ENCODE measurements at places on chromosomes 1 and 21.

DNA sequence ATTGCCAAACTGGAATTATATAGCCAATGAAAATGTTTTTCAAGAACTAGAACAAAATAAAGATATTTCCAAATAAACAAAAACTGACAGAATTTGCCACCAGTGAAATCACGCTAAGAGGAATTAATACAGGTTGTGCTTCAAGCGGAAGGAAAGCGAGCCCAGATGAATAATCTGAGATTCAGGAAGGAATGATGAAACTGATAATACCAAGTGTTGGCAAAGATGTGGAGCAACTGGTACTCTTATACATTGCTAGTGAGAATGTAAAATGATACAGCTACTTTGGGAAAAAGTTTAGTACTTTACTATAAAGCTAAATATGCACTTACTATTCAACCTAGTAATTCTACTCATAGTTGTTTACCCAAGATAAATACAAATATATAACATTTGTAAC is 30.8 kb upstream of the GUCA2B start:
- DNase-seq = no peak

DNA sequence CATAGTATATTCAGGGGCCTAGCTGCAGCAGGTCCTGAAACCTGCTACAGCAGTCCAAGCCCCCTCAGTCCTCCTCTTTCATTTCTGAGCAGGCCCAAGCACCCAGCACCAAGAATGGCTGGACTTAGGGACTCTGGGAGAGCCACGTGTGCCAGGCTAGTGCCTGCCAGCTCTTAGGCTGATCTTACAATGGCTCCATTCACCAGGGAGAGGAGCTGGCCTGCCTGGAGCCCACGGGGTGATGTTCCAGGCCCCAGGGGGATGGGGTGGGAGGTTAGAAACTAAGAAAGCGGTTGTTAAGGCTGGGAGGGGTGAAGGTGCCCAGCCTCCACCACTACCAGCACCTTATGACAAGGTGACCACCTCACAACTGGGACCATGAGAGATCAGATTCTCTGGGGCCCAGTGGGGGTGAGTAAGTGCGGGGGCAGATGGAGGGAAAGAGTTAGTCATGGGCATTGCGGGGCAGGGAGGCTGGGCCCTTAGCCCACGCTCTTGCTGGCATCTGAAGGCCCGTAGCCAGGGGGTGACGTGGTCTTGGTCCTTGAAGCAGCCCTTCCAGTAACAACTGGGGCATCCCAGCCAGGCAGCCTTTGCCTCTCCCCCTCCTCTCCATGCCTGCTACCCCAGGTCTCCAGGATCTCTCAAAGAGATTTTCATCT is 30.3 kb upstream of the CLIC4 start:
- DNase-seq = no peak

DNA sequence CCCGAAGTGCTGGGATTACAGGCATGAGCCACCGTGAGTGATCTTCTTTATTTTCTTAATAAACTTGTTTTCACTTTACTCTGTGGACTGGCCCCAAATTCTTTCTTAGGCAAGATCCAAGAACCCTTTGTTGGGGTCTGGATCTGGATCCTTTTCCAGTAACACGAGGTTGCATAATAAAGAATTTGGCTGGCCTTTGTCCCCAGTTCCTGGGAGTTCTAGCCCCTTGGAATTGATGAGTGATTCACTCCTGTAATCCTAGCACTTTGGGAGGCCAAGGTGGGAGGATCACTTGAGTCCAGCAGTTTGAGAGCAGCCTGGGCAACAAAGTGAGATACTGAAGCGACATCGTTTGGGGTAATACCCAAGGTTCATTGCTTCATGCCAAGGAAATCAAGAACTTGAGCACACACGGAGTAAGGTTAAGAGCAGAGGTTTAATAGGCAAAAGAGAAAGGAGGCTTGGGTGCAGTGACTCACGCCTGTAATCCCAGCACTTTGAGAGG is 2.2 kb upstream of the TOMM20 start:
- no peak for DNase-seq

GRCh38 chr1:235051521-235051920 is 77.1 kb downstream of the TOMM20 start:
- DNase-seq = peak; percentile 73

DNA sequence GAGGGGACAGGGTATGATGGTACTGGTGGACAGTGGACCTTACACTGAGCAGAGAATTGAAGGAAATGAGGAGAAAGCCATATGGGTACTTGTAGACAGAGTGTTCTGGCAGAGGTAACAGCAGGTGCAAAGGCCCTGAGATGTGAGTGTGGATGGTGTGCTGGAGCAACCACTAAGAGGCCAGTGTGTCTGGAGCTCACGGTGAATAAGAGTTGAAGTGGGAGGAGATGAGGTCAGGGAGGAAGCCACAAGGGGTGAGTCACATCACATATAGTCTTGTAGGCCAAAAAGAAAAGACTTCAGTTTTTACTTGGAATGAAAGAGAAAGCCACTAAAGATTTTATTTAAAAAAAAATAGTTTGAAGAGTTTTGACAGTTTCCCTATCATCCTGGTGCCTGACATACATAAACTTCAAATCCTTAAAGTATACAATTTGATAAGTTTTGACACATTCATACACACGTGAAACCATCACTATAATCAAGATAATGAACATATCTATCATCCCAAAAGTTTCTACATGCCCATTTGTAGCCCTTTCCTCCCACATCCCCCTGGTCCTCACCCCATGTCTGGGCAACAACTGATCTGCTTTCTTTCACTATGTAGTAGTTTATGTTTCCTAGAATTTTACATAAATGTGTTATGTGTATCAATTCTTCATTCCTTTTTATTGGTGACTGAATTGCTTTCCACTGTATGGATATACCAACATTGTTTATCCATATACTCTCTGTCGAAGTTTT is 148.4 kb downstream of the GPATCH2 start:
- peak; percentile 19 for DNase-seq

GRCh38 chr1:66294707-66295370 is 239.1 kb upstream of the SGIP1 start:
- no peak for DNase-seq

DNA sequence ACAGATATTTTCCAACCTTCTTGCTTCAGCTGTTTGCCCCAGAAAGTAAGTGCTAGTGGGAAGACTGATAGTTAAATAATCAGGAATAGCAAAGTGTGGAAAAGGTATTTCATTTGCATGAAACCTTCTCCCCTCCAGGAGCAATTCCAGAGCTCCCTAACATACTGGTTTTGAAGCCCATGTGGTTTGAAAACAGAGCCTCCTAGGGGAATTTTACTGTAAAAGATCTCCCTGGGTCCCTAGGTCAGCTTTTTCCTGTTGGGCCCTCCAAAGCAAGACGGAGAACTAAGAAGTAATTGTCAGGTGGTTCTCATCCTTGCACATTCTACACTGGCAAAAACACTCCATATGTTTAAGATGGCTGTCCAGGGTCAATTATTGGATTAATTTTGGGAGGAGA is 218.7 kb upstream of the FOXD3 start:
- no peak for DNase-seq

- no peak for DNase-seq
These were observed 78.3 kb downstream of the NDUFS5 start for GRCh38 chr1:39104158-39105060.

DNA sequence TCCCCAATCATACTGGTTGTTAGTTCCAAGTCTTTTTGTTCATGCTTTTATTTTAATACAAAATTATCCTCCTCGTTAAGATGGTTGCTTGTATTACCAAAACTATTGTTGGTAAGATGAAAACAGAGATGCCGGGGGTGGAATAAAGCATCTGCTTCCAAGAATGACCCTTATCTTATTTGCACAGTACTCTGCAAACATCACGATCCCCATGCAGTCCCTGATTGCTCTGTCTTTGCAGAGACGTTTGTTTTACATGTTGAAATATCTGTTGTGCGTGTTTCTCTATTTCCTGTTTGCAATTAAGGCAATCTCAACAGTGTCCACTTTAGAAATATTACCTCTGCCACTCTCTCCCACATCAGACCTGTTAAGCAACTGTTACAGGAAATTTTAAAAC is 141.3 kb upstream of the NCAM2 start:
- DNase-seq = no peak

GRCh38 chr1:181083842-181084605 is 4.5 kb upstream of the IER5 start:
- DNase-seq = peak; percentile 92

GRCh38 chr1:182762536-182762935 is 27.0 kb upstream of the NPL start:
- DNase-seq = no peak

GRCh38 chr1:155226188-155226909 is 17.9 kb downstream of the MTX1 start:
- DNase-seq = peak; percentile 96

- no peak for DNase-seq
These were observed 205.8 kb downstream of the PTPRU start for GRCh38 chr1:29441916-29442668.

- DNase-seq = no peak
These were observed 225.7 kb upstream of the AJAP1 start for GRCh38 chr1:4428711-4429110.

- DNase-seq = no peak
These were observed 14.2 kb upstream of the AMIGO1 start for GRCh38 chr1:109523706-109524105.

GRCh38 chr1:160453443-160453842 is 53.1 kb downstream of the VANGL2 start:
- no peak for DNase-seq

- peak; percentile 67 for DNase-seq
These were observed 273.1 kb upstream of the SNX7 start for GRCh38 chr1:98388441-98388840.

- peak; percentile 20 for DNase-seq
These were observed 38.5 kb upstream of the AK4 start for GRCh38 chr1:65109487-65109886.

GRCh38 chr21:17334484-17334883 is 178.4 kb upstream of the CXADR start:
- no peak for DNase-seq

DNA sequence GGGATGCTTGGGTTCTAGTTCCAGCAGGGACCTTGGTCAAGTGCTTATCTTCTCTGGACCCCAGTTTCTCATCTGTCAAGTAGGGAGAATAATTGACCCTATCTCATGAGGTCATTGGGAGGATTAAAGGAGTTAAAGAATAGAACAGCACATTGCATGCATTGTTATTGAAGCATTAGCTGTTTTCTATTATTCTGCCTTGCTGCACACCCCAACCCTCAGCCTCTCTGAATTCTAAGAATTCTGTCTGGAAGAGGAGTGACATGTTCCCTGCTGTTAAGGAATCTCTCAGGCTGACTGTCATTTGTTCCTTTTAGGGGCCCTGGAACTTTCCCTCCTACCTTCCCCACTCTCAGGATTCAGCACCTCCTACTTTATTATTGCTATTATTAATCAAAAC is 73.9 kb downstream of the NENF start:
- DNase-seq = no peak

DNA sequence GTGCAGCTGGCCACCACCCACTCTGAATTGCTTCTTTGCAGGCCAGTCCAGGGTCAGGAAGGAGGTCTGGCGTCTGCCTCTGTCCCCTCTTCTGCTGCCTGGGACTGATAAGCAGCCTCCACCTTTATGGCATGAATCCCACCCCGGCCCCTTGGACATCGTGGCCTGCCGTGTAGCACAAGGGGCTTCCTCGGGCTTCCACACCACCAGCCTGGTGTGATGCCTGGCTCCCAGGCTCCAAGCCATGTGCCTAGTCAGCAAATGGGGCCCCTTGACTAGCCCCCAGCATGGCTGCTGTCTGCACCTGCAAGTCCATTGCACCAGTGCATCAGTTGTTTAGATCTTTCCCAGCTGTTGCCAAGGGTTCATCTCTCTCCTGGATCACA is 9.9 kb upstream of the ARF1 start:
- DNase-seq = no peak

GRCh38 chr1:37677808-37678207 is 14.5 kb upstream of the CDCA8 start:
- DNase-seq = no peak

- DNase-seq = no peak
These were observed 7.9 kb upstream of the ADORA3 start for GRCh38 chr1:111511370-111511769.

DNA sequence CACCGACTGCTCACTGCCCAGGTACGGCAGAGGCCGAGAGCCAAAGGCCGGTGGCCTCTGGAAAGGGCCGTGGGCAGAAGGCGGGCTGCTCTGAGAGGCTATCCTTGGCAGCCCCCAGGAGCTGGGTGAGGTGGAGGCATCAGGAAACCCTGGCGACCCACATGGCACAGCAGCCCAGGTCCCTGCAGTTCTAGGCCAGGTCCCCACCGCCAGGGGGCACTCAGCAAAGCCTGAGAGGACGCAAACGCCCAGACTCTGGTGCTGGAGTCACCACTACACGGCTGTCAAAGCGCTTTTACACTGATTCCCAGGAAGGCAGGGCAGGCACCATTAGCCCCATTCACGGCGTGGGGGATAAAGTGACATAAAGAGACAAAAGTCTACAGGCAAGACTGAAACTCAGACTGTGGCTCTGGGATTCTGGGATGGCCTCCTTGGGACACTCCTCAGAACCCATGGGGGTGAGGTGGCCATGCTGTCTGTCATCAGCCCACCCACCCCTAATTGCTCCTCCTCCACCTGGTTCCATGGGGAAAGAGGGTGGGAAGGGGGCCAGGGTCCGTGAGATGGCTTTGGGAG is 4.9 kb downstream of the PLEKHG5 start:
- peak; percentile 94 for DNase-seq

DNA sequence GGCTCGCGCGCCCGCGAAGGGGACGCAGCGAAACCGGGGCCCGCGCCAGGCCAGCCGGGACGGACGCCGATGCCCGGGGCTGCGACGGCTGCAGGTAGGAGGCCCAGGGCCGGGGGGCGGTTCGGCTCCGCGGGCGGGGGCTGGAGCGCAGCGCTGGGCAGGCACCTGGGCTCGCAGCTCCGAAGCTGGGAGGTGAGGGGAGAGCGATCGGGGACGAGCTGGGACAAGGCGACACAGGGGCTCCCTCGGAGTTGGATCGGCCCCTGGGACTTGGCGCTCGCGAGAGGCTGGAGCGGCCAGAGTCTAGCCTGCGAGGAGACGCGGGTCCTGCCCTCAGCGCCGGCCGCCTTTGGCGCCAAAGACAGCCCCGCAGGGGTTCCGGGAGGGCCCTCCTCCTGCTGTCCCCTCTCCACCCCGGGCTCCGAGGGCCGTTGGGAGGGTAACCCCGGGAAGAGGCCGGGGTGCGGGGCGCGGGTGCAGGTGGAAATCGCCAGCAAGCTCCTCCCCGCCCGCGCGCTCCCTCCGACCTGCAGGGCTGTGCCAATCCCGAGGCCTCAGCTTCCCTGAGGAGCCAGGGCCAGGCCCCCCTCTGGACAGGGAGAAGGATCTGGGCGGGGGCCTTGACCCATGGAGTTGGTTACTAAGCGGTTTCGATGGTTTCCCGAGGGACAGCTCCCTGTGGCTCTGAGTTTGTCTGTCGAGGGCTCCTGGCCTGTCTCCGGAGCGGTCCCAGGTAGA is 401 bp downstream of the TP73 start:
- DNase-seq = no peak

GRCh38 chr1:27522432-27523336 is 32.7 kb upstream of the WASF2 start:
- DNase-seq = peak; percentile 84

GRCh38 chr1:15339570-15339969 is 70.1 kb upstream of the EFHD2 start:
- DNase-seq = no peak

GRCh38 chr1:24963099-24963872 is 33.2 kb upstream of the RUNX3 start:
- DNase-seq = no peak
